ENCODE measurements at places on chromosomes 7 and 10.

GRCh38 chr7:68321776-68322496 is 1276.3 kb upstream of the AUTS2 start:
- no peak for DNase-seq

GRCh38 chr10:11336722-11337162 is 274.7 kb downstream of the USP6NL start:
- DNase-seq: no peak

DNA sequence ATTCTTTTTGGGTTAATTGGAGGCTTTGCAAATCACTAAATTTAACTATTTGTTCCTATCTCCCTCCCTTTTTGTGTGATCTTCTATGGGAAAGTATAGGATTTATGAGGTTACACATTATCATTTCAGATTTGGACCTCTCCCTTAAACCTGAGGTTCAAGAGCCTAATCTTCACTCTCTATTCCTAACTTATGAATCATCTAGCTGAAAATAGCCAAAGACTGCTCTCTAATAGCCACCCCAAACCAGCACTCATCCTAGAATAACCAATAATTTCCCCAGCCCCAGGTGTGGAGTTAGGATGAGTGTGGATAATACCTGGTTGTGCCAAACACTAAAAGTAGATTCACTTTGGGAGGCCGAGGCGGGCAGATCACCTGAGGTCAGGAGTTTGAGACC is 499.2 kb downstream of the GFRA1 start:
- no peak for DNase-seq

DNA sequence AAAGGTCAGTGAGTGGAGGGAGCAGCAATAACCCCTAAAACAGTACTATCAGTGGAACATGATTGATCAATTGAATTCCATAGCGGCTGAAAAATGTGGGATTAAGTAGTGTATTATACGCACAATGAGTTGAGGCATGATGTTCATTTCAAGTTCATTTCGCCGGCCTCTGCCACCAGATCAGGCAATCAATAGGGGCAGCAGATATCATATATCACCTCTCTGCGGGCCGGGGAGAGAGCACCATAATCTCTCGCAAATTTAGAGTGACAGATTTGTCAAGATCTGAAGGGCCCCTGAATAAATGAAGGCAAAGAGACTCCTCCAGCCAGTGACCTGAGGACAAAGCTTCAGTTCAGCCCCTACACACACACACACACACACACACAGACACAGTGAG is 58.5 kb downstream of the PAX2 start:
- no peak for DNase-seq

DNA sequence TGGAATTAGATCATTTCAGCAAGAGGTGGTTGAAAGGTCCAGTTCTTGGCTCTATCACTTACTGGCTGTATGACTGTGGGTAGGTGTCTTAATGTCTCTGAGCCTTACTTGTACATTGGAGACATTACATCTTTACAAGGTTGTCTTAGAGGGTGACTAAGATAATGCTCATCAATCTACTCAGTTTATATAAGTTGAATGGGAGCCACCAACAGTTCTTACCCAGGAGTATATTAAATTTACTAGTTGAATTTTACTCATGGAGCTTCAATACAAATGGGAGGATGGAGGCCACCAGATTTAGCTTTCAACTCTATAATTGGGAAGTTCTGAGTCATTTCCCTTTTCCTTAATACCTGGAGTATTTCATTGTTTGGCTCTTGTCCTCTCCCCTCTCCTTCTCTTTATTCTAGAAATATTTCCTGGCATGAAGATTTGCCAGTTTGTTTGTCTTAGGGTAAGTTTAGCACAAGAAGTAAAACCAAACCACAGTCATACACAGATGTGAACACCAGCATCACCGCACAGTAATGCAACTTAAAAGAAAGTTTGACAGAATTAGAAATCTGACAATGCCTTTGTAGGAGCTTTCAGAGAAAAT is 222.8 kb downstream of the LRMDA start:
- DNase-seq: peak; percentile 52

DNA sequence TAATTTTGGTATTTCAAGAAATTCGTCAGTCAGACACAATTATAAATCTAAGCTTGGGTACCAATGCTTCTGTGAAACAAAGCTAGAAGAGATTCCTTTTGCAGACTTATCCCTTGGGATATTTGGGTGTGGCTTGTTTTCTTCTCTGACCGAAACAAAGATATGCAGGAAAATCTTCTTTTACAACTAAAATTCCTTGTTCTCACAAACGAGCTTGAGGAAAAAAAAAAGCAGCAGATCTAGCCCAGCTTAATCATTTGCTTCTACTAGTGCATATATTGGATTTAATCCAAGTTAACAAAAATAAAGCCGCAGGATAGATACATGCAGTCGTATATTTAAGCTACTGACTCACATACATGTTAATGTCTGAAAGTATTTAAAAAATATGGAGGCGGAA is 104.2 kb downstream of the PRTFDC1 start:
- no peak for DNase-seq

GRCh38 chr10:77711683-77712049 is 74.1 kb upstream of the KCNMA1 start:
- DNase-seq: no peak

DNA sequence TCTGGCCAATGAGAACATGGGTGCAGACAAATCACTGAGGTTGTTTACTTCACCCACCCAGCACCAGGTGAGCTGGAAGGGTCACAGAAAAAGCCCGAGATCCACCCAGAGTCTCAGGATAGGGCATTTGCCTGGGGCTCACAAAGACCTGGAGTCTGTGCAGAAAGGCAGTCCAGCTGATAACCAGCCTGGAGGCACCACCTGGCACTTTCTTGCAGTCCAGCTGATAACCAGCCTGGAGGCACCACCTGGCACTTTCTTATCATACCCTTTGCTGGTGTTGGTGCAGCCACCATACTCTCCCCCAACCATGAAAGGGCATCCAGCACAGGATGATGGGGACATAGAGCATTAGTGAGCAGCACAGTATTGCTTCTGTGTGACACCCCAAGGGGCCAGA is 104.1 kb downstream of the PPP1R3C start:
- no peak for DNase-seq

DNA sequence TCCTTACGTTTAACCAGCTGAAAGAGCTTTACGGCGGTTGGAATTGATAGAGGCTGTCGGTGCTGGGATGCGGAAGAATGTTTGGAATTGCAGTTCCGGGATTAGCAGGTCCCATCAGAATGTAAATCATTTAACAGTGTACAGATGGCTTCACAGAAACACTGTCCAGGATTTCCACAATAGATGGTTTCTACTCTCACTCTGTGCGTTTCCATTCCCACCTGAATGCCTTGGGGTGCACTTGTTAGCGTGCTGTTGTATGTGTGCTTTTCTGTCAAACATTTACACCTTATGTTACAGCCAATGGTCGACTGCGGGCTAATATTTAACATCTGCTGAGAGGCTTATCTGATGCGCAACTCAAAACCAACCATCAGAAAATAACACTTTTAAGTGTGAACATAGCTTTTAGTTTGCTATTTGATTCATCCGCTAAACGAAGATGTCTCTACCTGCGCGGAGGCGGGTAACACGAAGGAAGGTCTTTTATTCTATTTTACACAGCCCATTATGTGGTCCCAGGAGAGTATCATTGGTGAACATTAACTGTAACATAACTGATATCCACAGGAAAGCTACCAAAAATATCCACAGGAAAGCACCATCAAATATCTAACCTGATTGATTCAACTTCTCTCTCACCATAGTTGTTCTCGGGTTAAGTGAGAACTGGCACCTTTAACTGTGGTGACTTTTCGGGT is 179.0 kb downstream of the PRPF18 start:
- no peak for DNase-seq

DNA sequence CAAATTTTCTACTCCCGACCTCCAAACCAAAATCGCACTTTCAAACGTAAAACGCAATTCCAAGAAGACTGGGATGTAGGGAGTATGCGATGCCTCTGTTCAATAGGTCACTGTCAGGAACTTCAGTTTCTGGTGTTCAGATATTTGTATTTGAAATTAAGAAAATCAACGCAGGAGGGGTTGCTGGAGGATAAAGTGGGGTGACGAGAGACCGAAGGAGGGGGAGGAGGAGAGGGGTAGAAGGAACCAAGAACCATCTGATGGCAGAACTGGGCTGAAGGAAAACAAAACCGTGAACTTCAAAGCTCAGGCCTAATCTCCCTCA is 293.8 kb upstream of the NFE2L3 start:
- no peak for DNase-seq

DNA sequence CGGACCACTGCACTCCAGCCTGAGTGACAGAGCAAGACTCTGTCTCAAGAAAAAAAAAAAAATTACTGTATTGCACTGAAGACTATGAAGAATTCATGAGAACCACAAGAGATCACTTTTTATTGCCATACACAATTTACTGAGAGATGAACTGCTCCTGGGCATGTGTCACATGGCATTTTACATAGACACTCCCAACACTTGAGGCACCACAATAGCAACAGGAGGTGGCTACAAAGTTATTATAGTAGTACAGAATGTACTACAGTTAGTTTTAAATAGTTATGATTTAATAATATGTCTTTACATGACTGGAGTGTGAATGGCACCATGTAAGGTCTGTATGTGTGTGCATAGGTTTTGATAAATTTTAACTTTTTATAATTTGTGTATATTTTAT is 70.6 kb downstream of the KMT2E start:
- no peak for DNase-seq

DNA sequence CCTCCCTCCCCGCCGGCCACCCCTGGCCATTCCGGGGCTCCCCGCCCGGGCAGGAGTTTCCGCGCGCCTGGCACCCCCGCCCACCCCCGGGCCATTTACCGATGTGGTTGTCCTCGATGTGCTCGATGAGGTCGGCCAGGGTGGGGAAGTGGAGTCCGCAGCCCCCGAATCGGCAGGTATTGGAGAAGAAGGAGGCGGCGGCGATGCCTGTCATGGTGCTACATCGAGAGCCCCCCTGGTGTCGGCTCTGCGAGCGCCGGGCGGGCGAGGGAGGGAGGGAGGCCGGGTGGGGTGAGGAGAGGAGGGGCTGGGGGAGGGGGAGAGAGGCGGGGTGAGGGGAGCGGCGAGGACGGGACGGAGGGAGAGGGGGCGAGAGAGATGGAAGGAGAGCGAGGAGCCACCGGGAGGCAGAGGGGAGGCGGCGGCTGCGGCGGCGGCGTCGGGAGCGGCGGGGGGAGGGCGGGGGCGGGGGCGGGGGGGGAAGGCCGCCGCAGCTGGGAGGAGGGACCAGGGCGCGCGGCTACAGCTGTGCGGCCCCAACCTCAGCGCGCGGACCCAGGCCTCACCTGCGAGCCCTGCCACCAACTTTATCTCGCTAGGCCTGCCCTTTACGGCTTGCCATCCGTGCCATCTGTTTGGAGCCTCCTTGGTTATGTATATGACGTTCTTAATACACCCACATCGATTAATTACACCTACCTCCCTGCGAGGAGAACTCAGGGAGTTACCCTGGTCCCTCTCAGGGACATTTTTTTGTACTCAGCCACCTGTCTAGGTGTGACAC is at the start of gene JAZF1:
Gene JAZF1 (minus strand): TSS at position 432 of the 784 bp plus-strand sequence.
- DNase-seq: peak; percentile 71

- DNase-seq: no peak
Observed at GRCh38 chr10:124380256-124380995, 38.3 kb downstream of the OAT start.

DNA sequence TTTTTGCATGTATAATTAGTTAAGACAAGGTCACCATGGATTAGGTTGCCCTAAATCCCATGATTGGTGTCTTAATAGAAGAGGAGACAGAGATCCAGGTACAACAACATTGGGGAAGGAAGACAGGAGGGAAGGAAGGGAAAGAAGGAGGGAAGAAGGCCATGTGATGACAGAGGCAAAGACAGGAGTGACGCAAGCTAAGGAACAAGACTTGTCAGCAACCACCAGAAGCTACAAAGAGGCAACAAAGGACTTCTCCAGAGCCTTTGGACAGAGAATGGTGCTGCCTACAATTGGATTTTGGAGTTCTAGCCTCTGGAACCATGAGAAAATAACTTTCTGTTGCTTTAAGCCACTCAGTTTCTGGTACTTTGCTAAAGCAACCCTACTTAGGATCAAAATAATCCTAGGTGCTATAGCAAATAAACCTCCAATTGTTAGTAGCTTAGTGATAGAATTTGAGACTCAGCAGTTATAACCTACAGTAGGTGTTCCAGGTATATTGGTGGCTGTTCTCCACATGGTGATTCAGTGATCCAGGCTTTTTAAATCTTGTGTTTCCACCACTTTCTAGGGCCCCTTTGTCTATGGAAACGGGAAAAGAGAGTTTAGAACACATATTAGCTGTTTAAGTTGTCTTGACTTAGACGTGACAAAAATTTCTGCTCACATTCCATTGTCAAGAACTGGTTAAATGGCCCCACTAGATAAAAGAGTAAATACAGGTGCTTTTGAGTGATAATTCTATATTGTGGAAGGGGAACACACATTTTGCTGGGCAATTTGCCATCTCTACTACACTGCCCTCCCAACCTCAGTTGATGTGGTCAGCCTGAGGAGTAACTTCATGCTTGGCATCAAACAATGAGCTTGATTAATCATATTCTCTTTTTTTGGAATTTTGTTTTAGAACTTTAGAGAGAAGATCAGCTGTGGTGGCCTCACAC is 70.5 kb upstream of the SP4 start:
- no peak for DNase-seq

GRCh38 chr7:148503900-148504487 is 86.6 kb upstream of the C7orf33 start:
- DNase-seq: peak; percentile 26

DNA sequence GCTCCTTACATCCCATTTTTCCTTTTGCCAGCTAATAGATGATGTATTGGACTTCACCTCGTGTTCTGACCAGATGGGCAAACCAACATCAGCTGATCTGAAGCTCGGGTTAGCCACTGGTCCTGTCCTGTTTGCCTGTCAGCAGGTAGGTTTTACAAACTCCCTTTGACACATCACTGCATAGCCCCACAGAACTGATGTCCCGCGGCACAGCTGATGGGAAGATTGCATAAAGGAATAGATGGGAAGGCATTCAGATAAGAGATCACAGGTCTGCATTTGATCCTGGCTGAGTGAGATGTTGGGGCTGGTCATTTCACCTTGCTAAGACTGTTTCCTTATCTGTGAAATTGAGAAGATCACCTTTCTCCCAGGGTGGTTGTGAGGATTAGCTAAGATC is 37.9 kb downstream of the PDSS1 start:
- no peak for DNase-seq

DNA sequence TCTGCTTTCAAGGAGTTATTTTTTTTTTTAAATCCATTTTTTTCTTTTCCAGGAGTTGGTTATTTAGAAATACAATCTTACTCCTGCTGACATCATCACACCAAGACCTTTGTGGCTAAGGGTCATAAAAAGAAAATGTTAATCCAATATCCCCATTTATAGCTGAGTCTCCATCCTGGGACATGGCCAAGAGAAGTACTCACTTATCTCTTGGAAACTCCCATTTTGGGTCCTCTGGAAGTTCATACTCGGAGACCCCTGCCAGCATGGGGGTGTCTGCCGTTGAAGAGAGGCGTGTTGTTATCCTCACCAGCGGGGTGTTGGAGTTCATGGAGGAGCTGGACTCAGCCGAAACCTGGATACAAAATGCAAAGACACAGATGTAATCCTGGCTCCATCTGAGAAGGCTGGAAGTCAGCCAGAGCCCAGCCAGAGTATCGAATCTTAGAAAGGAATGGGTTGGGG is 94.6 kb downstream of the FGFR2 start:
- DNase-seq: no peak

Measured in H4 (cell line).